ENCODE measurements at places on chromosomes 5 and 9.

DNA sequence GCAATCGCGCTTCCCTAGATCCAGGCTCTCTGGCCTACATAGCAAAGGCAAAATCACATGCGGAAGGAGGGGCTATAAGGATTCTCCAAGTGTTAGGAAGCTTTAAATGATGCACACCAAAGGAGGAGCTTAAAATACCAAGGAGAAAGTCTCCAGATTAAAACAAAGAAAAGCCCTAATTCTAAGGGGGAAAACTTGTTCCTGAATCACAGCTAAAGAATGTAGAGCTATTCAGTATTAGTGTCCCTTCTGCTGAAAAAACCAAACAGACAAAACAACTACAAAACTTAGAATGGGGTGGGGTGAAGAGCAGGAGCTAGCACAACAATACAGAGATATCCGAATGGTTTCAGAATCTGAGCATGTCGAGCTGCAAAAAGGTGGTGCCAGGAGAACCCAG, 213.7 kb downstream of the DCP2 start:
- DNase-seq = no peak

DNA sequence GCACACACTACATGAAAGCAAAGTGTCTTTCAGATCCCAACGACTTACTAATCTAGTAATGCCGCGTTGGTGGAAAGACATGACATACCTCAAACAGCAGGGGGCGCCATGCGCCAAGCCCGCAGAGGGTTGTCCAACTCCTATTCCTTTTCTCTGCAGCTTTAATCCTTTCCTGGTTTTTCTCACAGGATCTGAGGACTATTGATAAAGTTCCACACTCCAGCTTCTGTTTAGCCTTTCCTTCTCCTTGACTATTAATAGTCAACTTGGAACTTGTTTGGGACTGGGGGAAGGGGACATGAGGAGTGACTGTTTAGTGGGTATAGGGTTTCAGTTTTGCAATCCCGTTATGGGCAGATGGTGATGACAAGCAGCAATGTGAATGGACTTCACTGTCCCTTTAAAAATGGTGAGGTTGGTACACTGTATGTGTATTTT, 62.9 kb downstream of the OTULIN start:
- DNase-seq = peak; percentile 84

DNA sequence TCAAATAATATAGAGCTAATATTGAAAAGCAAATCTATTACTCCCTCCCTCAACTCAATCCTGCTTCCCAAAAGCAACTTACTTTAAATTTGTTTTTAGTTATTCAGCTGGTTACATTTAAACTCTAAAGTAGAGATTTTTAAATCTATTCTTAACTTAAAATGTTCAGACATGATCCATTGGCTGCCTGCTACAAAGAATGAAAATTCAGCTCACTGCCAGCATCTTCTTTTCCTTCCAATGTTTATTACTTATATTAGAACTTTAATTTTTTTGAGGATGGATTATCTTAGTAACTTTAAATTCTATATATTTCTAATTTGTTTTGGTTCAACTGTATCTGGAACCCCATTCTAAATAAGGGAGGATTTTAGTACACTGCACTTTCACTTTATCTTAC, 163.2 kb downstream of the TMEM167A start:
- no peak for DNase-seq

- DNase-seq = no peak
Measured at GRCh38 chr5:98679963-98680362, 93.5 kb upstream of the RGMB start.

Data from hematopoietic multipotent progenitor cell treated with erythropoietin and hydrocortisone succinate and interleukin-3 and kit ligand, for 17 days (in vitro differentiated cells).